ENCODE measurements at places on chromosomes 12 and 14.

DNA sequence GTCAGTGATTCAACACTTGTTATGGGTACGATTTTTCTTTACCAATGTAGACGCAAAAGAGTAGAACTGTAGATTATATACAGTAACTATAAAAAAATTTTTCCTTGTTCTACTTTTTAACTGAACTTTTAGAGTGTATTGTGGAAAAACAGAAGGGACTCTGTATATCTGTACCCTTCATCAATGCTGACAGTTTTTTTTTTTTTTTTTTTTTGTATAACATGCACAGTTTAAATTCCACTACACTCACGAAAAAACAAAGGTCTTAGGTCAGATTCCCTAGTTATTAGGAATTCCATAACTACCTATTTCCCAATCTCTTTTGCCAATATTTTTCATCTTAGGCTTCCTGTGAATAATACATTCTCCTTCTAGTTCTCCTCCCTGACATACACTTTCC is 6.4 kb downstream of the DDHD1 start:
- no peak for DNase-seq

GRCh38 chr12:27869567-27869966 is 89.5 kb upstream of the MANSC4 start:
- DNase-seq = no peak

DNA sequence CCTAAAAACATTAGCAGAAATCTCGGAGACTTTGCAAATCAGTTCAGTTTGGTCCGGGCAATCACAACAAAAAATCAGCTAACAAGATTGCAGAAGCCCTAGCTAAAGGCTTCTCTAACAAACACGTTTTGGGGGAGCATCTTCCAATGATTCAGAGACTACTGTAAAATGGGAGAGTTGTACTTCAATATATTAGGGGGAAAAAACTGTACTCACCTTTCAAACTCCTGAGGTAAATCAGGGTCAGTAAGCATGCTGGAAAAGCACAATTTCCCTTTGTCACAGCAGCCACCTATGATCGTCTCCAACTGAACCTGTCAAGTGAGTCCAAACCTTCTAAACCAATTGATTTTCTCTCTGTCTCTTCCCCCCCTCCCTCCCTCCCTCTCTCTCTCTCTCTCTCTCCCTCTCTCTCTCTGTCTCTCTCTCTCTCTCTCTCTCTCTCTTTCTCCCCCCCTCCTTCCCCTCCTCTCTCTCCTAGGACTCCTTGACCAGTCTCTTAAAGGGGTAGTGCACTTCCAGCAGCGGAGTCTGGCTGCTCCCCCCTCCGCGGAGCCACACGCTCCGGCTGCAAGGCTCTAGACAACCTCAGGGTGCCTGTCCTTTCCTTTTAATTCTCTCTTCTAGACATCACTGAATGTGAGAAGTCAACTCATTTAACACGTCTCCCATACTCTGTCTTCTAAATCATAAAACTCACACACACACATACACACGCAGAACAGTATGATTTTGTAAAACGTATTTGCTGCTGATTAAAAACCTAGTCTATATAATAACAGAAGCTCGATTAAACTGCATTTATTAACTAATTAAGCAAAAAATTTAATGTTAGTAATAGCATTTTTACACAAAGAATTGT is at the start of gene SOX5:
SOX5 (minus strand) TSS at position 323 of the 862 bp plus-strand sequence; CDS start at position 254, 69 bp downstream.
- no peak for DNase-seq

DNA sequence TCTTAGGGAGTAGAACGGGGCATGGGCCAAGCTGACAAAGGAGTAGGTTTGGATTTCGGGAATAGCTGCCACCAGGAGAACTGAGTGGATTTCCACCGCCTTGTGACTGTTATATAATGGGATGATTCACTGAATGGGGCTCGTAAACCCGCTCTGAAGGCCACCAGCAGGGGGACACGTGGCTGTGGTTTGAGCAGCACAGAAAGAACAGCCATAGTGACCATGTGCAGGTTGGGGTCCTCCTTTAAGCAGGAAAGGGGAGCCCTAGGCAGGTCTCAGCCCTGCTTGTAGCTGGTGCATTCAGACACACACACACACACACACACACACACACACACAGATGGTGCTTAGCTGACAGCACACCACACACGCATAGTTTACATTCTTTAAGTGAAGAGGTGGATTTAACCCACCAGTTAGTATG is 8.6 kb upstream of the ASB2 start:
- no peak for DNase-seq

DNA sequence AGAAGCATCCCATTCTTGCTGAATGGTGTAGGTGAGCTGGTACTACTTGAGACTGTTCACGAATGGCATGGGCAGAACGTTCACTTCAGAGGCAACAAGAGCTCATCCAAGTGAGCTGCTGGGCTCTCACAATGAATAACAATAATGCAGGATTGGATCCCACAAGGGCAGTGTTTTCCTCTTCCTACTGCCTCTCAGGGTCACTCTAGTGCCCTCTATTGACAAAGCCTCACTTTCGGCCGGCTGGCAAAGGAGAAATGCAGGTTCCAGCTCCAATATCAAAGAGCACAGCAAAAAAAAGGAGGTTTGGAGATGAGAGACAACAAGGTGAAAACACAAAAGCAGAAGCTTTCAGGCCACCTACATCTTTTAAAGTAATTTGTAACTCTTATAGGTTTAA is 74.6 kb upstream of the MYF6 start:
- DNase-seq = no peak

- no peak for DNase-seq
Measured at GRCh38 chr12:49332441-49332861, 4.5 kb downstream of the C1QL4 start.

GRCh38 chr14:55303691-55304145 is 32.5 kb downstream of the FBXO34 start:
- DNase-seq = no peak

DNA sequence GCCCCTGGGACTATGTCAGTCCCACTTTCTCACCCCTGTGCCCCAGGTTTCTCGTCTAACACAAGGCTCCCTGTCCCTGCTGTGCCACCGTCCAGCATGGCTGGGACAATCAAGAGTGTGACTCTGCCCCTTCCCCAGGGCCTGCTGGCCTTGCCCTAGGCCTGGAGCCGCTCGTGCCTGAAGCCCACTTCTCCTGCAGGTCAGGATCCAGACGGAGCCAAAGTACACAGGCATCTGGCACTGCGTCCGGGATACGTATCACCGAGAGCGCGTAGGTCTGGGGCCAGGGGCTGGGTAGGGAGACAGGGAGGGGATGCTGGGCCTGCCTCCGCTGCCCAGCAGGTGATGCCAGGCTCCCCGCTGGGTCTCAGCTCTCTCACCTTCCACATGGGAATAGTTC is 2.8 kb downstream of the SLC25A47 start:
- no peak for DNase-seq

GRCh38 chr14:103739793-103740501 is 24.3 kb downstream of the ZFYVE21 start:
- DNase-seq = no peak

GRCh38 chr12:6927379-6928021 is at the start of gene ATN1:
Gene ATN1, plus strand, starts transcription at chr12:6927959. Its CDS starts 6,043 bp downstream, at chr12:6934002.
- DNase-seq = peak; percentile 81

GRCh38 chr14:47390831-47391504 is 284.4 kb downstream of the MDGA2 start:
- DNase-seq = no peak

GRCh38 chr12:108459149-108459548 is 55.9 kb upstream of the FICD start:
- no peak for DNase-seq

DNA sequence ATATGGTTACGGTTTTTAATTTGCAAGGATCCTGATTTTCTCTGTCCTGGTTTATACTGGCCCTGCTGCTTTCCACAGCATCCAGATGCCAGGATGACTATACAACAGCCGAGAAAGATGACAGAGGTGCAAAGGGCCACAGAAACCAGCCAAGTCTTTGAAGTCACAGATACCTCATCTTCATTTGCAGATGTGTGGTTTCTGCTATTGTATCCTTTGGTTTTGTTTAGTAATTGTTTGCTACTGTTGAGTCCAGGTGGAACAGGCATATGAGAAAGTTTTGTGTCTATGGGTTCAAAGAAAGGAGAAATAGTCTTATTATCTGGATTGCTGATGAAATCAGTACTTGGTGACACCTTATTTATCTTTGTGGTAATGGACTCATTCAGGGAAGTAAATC is 17.3 kb upstream of the KLHL42 start:
- no peak for DNase-seq

DNA sequence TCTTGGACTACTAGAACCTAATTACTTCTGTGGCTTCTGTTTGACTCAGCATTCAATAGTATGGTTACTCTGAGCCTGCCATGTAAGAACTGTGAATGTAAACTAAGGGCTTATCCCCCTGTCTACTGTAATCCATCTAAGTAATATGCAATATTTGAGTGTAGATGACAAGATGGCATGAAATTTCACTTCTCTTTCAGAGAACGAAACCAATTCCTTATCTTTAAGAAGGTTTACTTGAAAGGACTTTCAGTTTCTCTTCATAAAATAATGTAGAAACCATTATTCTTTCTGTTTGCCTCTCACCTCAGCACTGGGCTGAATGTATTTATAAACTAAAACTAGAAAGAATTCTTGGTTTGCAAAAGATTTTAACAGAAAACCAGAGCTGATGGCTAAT is 60.4 kb upstream of the ARID2 start:
- no peak for DNase-seq

DNA sequence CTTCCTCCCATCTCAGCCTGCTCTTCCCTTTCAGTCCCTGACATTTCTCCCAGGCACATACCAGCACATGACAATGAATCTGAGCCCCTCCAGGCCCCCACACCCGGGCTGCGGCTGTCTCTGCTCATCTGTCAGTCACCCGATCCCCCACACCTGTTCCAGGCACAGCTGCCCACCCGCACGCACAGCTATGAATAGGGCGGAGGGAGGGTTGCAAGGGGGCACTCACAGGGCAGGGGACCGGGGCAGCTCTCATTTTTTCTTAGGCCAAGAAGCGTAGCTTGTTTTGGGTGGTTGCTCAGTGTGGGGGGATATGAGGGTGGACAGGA is 43.7 kb upstream of the TSPAN9 start:
- DNase-seq = no peak

GRCh38 chr12:11973396-11973795 is 97.3 kb upstream of the BCL2L14 start:
- no peak for DNase-seq

DNA sequence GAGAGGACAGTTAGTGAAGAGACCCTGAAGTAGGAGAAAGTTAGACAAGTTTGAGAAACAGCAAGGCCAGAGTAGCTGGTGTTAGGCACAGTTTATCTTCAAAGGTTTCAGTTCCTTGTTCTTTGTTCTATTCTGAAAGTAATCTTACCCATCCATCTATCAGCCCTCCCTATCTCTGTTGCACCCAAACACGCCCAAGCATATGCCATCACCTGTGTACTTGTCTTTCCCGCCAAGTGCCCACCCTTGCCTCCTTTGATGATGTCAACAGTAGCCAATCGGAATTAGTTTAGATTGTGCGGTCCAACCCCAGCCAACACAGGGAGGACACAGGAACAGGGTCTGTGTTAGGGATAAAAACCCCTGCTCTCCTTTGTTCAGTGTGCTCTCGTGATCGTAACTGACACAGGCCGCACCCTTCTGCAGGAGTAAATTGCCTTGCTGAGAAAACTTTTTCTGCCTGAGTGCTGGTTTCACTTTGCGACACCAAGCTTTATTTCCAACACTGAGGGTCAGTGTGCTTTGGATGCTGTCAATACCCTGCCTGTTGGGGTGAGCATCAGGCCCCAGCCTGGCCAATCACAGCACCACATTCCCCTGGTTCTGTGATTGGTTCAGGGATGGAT is 4.7 kb upstream of the TMEM229B start:
- no peak for DNase-seq

GRCh38 chr12:58966939-58967338 is 46.6 kb upstream of the LRIG3 start:
- DNase-seq = no peak

GRCh38 chr14:54275997-54276725 is 120.6 kb upstream of the CDKN3 start:
- no peak for DNase-seq

Measured in mesothelial cell of epicardium (in vitro differentiated cells).